ENCODE measurements at places on chromosomes 16 and 17.

DNA sequence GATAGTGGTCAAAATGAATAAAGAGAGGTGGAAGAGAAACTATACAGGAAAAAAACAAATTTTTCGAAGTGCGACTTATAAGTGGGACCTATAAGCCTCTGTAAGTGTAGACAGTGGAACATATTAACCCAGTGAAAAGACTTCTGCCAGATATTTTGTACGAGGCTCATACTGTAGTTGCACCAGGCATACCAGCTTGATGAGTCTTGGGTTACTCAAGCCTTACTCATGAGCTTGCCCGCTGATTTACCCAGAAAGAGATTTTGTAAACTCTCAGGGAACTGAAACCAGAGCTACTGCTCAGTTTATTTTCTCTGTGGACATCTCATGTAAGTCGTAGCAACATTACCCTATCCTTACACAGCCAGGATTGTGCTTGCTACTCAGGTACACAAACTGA, 708.0 kb upstream of the SOX9 start:
- no peak for DNase-seq

GRCh38 chr17:80923211-80924110, 68.2 kb upstream of the CHMP6 start:
- DNase-seq = no peak

DNA sequence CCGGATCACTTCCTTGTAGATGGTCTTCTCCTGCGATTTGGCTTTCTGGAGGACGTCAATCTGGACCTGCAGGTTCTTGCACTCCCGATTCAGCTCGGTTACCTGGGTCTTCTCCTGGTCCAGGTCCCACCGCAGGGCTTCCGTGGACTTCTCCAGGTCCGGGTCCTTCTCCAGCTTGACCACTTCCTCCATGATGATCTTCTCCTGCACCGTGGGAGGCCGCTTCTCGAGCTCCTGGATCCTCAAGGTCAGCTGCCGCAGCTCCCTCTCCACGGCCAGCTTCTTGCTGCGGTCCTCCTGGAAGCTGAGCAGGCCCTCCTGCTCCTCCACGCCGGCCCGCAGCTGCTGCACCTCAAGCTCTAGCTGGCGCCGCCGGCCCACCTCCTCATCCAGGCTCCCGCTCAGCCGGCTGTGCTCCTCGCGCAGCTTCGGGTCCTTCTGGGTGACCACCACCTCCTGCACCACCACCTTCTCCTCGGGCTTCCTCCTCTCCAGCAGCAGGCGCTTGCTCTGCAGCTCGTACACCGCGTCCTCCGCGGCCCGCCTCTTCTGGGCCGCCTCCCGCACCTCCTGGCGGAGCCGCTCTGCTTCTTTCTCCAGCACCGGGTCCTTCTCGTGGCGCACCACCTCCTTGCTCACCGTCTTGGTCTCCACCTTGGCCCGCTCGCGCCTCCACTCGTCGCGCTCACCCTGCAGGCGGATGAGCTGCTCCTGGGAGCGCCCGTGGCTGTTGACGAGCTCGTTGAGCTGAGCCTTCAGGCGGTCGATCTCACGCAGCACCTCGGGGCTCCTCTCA, 8.2 kb downstream of the CDK3 start:
- DNase-seq = no peak

- no peak for DNase-seq
These were observed 56.5 kb upstream of the ERN1 start for GRCh38 chr17:64186171-64187092.

DNA sequence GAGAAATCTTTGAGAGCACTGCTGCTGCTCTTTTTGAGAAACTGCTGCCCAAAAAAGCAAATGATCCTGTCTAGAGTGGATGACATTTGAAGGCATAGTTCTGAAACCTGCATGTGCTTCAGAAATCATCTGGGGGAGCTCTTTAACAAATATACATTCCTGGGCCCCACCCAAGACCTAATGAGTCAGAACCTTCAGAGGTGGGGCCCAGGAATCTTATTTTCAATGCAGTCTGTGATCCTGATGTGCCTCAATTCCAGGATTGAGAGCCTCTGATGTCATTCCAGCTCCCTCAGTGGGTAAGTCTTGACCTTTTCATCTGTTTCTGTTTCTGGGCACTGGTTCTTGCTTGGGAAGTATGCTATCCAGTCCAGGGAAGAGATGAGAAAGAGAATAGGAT, 42.3 kb downstream of the HNF1B start:
- DNase-seq = no peak

GRCh38 chr17:8116776-8117175, 1.5 kb downstream of the ALOXE3 start:
- DNase-seq = no peak

GRCh38 chr16:84947996-84948850, 63.1 kb downstream of the ZDHHC7 start:
- DNase-seq = no peak
